Activated CD8-positive, alpha-beta memory T cell treated with anti-CD3 and anti-CD28 coated beads for 48 hours (primary cell): ENCODE measurements at places on chromosomes 1 and 21.

DNA sequence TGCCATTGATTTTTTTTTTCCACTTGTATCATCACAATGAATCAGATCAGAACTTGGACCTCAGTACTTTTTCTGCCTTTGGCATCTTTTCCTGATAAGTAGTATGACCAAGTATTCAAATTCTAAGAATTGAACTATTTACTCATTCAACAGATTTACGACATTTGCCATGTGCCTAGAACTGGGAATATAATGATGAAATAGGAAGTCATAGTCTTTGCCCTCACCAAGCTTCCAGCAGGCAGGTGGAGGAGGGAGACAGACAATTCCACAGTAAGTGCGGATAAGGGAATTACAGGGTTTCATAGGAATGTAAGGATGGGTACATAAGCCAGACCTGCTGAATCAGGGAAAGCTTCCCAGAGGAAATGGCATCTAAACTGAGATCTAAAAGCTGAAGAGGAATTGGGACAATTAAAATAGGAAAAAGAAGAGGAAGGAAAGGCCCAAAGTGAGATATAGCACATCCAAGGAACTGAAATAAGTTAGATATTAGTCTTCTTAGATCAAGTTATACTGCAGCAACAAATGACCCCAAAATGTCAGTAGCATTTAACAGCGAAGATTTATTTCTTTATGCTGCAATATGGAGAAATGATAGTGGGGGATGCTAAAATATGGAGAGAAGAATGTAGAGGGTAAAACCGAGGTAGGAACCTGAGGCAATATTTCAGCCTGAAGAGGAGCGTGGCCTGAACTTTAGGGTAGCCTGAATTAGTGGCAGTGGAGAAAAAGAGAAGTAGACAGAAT is 5.3 kb upstream of the DDX59 start:
- DNase-seq: no peak

DNA sequence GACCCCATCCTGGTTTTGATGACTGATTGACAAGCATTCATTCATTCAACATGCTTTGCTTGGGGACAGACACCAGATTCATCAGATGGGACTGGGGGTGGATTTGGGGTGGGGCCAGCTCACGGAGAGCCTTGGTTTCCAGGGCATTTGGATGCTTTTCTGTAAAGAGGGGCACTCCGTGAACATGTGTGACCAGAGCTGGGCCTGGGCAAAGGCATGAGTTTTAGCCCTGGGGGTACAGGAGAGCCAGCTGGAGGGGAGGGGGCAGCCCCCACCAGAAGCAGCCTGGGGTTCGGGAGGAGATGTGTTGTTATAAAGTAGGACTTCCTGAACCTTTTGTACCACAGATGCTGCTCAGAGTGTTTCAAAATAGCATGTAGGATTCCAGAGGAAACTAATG is 99.7 kb downstream of the RIPK4 start:
- no peak for DNase-seq

- no peak for DNase-seq
These were observed 118.2 kb downstream of the RRAGC start for GRCh38 chr1:38741341-38741740.

GRCh38 chr21:38433471-38433870 is 64.8 kb downstream of the ERG start:
- no peak for DNase-seq
